Epithelial cell of proximal tubule (primary cell): ENCODE measurements at places on chromosomes 6 and 20.

DNA sequence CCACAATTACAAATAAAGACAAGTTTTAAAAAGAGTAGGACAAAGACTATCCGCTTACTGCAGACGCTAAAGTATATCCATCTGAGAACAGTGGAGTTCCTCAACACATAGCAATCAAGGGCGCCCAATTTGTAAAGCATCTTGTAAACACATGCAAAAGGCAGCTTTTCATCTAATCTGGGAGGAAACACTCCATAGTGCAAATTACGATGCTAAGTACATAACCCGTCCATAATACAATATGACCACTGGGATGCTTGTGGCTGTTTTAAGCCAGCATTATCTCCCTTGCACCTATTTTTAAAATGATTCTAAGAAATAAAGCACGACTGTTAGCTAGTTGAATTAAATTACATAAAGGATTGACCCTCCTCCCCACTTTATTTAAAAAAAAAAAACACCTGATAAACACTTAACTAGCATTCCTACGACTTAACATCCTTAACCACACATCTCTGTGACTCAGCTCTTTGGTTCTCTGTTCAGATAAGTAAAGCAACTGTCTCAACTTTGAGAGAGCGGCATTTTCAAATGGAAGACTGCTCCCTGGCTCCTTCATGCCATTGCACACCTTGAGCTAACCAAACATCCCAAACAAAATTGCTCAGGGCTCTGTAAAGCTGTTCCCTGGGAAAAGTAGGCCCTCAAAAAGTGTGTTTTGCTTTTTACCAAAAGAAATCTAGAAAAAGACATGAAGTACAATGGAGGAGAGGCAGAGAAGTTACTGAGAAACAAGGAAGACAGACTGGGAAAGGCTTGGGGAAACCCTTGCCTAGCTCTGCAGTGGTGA, 14.2 kb downstream of the SLC22A23 start:
- peak; percentile 36 for DNase-seq

- no peak for DNase-seq
Measured at GRCh38 chr6:150841189-150841588, 24.3 kb upstream of the MTHFD1L start.

DNA sequence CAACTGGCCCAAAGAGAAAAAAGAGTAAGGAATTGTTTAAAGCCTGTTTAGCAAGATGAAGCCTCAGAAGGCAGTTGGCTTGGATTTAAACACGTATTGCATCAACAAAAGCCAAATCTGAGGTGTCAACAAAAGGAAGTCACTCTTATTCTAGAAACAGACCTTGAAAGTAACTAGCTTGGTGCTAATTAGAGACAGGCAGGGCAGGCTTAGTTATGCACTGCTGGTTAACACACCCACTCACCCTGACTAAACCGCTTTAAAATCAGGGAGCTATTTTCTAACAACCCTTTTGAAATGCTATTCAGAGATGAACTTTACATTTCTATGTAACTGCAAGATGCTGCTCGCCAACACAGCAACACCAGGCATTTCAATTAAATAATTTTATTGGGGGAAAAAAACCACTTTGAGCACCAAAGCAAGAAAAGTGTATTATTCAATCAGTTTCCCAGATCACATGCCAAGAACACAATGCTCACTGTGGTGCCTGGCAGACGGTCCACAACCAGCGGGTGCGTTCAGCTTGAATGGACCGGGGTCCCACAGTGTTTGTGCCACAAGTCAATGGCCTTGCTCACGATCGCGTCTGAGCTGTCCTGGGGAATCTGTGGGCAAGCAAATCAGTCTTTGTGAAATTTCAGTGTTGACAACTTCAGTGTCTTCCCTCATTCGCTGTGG, 23.6 kb downstream of the TBC1D7 start:
- DNase-seq: no peak

GRCh38 chr6:52231406-52232127, 12.7 kb downstream of the IL17F start:
- no peak for DNase-seq

GRCh38 chr6:32424589-32425300, 14.9 kb upstream of the HLA-DRA start:
- no peak for DNase-seq

- DNase-seq: no peak
Measured at GRCh38 chr6:105669232-105669631, 266.4 kb upstream of the PREP start.

DNA sequence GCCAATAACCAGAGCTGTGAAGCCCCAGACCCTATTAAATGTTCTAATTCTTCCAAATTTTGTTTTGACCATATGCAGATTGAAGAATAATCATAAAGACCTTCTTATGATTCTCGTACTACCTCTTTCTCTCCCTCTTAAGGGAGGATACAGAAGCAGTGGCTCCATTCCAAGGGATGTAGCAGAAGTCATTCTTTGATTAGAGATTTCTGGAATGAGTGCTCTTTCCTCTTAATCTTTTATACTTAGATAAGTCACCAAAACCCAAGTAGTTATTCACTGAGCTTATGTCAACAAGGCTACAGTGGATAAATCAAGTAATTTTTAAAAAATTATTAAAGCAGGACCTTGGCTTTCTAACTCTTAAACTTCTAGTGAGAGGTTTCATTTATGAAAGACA, 266.0 kb upstream of the STXBP5 start:
- no peak for DNase-seq
